ENCODE measurements at places on chromosomes 2 and 18.

- DNase-seq: no peak
These were observed 75.6 kb upstream of the ARHGAP28 start for GRCh38 chr18:6653880-6654279.

- no peak for DNase-seq
These were observed 13.1 kb downstream of the CTLA4 start for GRCh38 chr2:203880557-203881125.

DNA sequence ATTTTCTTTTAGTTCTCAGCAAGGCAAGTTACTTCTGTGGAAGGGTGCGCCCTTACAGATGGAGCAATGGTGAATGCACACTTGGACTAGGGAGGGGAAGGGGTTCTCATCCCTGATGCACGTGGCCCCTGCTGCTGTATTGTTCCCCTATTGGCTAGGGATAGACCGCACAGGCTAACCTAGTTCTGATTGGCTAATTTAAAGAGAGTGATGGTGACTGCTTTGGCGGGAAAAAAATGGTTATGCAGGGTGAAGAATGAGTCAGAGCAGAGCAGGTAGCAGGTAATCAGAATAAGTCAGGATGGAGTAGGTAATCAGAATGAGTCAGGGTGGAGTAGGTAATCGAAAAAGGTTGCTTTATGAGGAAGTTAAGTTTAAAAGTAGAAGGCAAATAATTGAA is 171.5 kb downstream of the MTCL1 start:
- DNase-seq: no peak

DNA sequence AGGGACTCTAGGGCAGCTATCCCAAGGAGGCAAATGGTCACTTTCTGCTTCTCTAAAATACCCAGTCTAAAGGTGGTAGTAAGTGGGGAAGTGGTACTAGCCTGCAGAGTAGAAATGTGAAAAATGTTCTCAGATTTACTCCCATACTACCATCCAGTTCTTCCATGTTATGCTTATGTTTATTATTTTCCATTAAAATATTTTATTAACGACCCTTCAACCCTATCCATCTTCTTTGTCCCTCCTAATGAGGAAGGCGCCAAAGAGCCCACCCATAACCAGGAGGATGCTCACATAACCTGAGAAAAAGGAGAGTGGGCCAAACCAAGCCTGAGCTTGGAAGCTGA is 153.5 kb downstream of the ANTXR1 start:
- no peak for DNase-seq

GRCh38 chr2:149597050-149597667 is 9.6 kb upstream of the MMADHC start:
- no peak for DNase-seq

GRCh38 chr2:46828135-46828438 is 87.5 kb downstream of the MCFD2 start:
- DNase-seq: no peak
